ENCODE measurements at places on chromosomes 16 and 17. TPM values are rescaled to one million over a fixed set of nuclear protein-coding genes. Genes with fewer than 3 reads are reported as not detected.

TM4SF5 gene
- not detected for total RNA-seq

C16orf54 gene
- 2.0 TPM for total RNA-seq

SEPTIN12 gene
- total RNA-seq, result not detected

MAFG gene
- 15.6 TPM for total RNA-seq

ABCC12 gene
- not detected for total RNA-seq

COPRS gene
- 59.0 TPM for total RNA-seq

SLC4A1 gene
- not detected for total RNA-seq

GSG1L2 gene
- not detected for total RNA-seq

ITGB4 gene
- total RNA-seq, result 5.4 TPM

UNC13D gene
- total RNA-seq, result 4.7 TPM

CDH5 gene
- total RNA-seq, result 155 TPM

HAS3 gene
- 0.34 TPM for total RNA-seq

NAGS gene
- total RNA-seq, result 1.3 TPM

PKMYT1 gene
- not detected for total RNA-seq

ST6GALNAC2 gene
- 8.7 TPM for total RNA-seq

PRSS22 gene
- total RNA-seq, result not detected

HEATR9 gene
- not detected for total RNA-seq

SOX8 gene
- total RNA-seq, result not detected

CAVIN1 gene
- total RNA-seq, result 781 TPM

PRSS27 gene
- 1.0 TPM for total RNA-seq

RAB40B gene
- total RNA-seq, result 6.7 TPM

MXRA7 gene
- 137 TPM for total RNA-seq

TUBG2 gene
- total RNA-seq, result 19.2 TPM

VAT1L gene
- not detected for total RNA-seq

TBC1D3E gene
- total RNA-seq, result not detected

WDR59 gene
- 22.5 TPM for total RNA-seq

SLC2A4 gene
- 91.4 TPM for total RNA-seq

PIPOX gene
- total RNA-seq, result 1.5 TPM

B4GALNT2 gene
- total RNA-seq, result not detected

LRRC75A gene
- total RNA-seq, result 1.5 TPM

IGFBP4 gene
- total RNA-seq, result 253 TPM

EFNB3 gene
- total RNA-seq, result 0.75 TPM

SLFN5 gene
- 39.4 TPM for total RNA-seq

ORC6 gene
- total RNA-seq, result 2.4 TPM

GGT6 gene
- total RNA-seq, result not detected

CFAP97D1 gene
- total RNA-seq, result not detected

TBC1D26 gene
- total RNA-seq, result not detected

ADAP2 gene
- 52.8 TPM for total RNA-seq

CACNG3 gene
- not detected for total RNA-seq

CD7 gene
- total RNA-seq, result 2.2 TPM
